Pulmonary artery endothelial cell (primary cell): ENCODE measurements at places on chromosomes 3 and 15. TPM values are rescaled to one million over a fixed set of nuclear protein-coding genes. Genes with fewer than 3 reads are reported as not detected.

Gene HCLS1
- 48.7 and 66.3 TPM in 2 replicates for total RNA-seq

Gene TP63
- total RNA-seq, result 0.11 TPM in 1 of 2 replicates, not detected in the other

Gene CACNA1D
- total RNA-seq, result not detected in 2 replicates

Gene FBXW12
- 0.13 TPM in 1 of 2 replicates, not detected in the other for total RNA-seq

Gene ADAMTSL3
- not detected in 2 replicates for total RNA-seq

Gene STX19
- not detected in 2 replicates for total RNA-seq

Gene PHLDB2
- 66.9 and 87.3 TPM in 2 replicates for total RNA-seq

Gene ZNF662
- 1.3 and 1.4 TPM in 2 replicates for total RNA-seq

Gene NPAP1
- total RNA-seq, result not detected in 2 replicates

Gene ATP1B3
- 155 and 165 TPM in 2 replicates for total RNA-seq

Gene ACSBG1
- not detected in 2 replicates for total RNA-seq

Gene PRSS50
- total RNA-seq, result not detected in 2 replicates

Gene PATL2
- under 0.01 TPM in 1 of 2 replicates, not detected in the other for total RNA-seq
